ENCODE measurements at places on chromosomes 5 and 9. TPM values are rescaled to one million over a fixed set of nuclear protein-coding genes. Genes with fewer than 3 reads are reported as not detected.

The TEX48 gene
- not detected for total RNA-seq

The ASS1 gene
- 17.4 TPM for total RNA-seq

The ELOVL7 gene
- total RNA-seq: 15.6 TPM

The GCNT1 gene
- 4.2 TPM for total RNA-seq
